Left colon (tissue), 2 donors: ENCODE measurements at places on chromosomes 3 and 15. TPM values are rescaled to one million over a fixed set of nuclear protein-coding genes. Genes with fewer than 3 reads are reported as not detected.

GRCh38 chr15:98286831-98287230 lies 326.3 kb downstream of the ARRDC4 start:
- no peak for DNase-seq

Gene CACNA2D2
- total RNA-seq = 1.9 TPM

- no peak for DNase-seq
Measured at GRCh38 chr3:145448436-145448835, 712.5 kb downstream of the PLOD2 start.

Gene XIRP1
- total RNA-seq = not detected

Gene UCN2
- not detected for total RNA-seq

- DNase-seq = peak; percentile 55
Measured at GRCh38 chr3:20054549-20054987, 14.3 kb downstream of the KAT2B start.

- DNase-seq = no peak
Measured at GRCh38 chr3:100030914-100031425, 83.3 kb downstream of the FILIP1L start.

GRCh38 chr3:149992416-149993058 lies 21.8 kb upstream of the PFN2 start:
- DNase-seq = no peak

GRCh38 chr15:100879061-100879463 lies 569 bp upstream of the ALDH1A3 start:
- DNase-seq = no peak

DNA sequence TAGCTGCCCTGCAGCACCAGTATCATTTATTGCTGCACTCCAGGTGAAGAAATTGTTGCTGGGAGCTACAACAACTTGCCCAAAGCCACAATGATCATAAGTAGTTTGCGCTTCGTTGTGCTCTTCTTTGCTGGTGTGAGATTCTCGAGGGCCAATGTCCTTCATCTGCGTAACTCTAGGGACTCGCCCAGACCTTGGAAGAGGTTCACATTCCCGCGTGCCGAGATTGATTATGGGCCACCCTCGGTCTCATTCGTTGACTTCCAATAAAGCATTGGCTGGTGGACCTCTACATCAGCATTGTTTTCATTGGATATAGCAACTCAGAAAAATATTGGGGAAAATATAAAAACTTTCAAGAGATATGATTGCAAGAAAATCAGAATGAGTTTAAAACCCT lies 423 bp upstream of the PHLDB2 start:
- DNase-seq = no peak

- DNase-seq = no peak
Measured at GRCh38 chr15:39649757-39650156, 68.9 kb downstream of the THBS1 start.

DNA sequence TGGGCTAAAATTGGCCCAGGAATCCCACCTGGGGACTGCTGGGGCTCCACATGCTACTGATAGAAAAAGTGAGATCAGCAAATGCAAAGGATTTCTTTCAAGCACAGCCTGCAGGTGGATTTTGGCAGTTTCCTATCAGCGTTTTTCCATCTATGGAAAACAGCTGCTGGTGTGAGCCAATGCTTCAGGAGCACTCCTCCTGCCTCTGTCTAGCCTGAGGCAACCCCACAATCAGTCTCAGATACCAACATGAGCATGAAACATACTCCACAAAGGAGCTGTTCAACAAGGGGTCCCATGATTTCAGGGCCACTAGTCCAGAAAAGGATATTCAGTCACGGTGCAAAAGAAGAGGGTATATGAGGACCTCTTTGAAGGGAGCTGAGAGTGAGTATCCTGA lies 311.5 kb upstream of the THBS1 start:
- DNase-seq = no peak

Gene SLTM
- 87.5 TPM for total RNA-seq

GRCh38 chr3:79361748-79362378 lies 405.9 kb downstream of the ROBO1 start:
- DNase-seq = no peak

- DNase-seq = no peak
Measured at GRCh38 chr15:25053000-25053815, 98.4 kb downstream of the SNRPN start.

- peak; percentile 62 for DNase-seq
Measured at GRCh38 chr3:9864200-9864927, 15.7 kb downstream of the CIDEC start.

DNA sequence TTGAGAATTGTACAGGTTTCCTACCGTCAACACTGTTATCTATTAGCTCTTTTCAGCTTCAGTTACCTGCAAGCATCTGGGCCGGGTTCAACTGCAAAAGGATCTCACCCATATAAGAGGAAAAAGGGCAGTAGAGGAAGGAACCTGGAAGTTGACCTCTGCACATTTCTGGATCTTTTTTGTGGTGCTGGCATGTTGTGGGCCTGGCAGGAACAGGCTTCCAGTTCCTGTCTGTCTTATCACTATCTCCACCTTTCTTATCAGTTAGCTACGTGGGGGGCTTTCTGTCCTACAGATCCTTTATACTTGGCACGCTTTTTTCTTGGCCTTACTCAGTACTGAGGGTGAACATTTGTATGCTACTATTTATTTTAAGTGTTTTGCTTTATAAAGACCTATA lies 42.2 kb upstream of the TJP1 start:
- no peak for DNase-seq

DNA sequence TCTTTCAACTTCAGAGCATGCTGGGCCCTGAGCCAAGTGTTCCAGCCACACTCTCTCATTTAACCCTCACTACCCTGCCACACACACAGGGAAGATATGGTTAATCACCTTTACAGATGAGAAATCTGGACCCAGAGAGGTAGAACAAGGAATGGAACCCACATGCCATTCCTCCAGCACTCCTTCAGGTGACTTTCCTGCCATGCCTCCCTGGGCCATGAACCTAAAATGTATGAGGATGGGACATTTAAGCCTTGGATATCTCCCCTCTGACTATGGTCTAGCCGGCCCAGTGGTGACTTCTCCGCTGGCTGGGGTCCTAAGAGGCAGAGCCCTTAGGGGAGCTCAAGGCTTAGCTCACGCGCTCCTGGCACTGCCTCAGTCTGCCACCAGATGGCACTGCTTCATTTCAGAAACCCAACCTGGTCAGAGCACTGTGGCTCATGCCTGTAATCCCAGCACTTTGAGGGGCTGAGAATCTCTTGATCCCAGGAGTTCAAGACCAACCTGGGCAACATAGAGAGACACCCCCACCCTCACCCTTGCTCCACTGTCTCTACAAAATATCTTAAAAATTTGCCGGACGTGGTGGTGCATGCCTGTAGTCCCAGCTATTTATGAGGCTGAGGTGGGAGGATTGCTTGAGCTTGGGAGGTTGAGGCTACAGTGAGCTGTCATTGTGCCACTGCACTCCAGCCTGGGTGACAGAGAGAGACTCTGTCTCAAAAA lies 2.2 kb upstream of the DCAF1 start:
- peak; percentile 65 for DNase-seq

DNA sequence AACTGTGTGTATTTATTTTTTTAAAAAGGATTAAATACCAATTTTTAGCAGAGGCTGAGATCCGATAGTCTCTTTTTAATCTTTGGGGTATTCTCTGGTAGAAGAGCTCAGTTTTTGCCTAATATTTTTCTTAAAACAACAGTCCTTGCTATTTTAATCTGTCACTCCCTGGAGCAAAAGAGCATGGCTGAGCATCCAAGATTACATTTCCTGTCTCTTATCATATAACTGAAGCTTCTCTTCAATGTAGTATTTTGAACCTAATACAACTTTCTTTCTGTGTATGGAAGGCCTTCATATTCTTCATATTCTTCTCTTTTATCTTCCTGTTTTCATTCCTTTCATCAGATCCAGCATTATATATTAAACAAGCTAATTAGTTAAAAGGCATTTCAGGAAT lies 293.7 kb downstream of the NSUN3 start:
- DNase-seq = no peak

GRCh38 chr3:125213946-125214542 lies 1.5 kb upstream of the SLC12A8 start:
- DNase-seq = no peak

- peak; percentile 46 for DNase-seq
Measured at GRCh38 chr3:141796081-141796888, 33.1 kb downstream of the GRK7 start.

DNA sequence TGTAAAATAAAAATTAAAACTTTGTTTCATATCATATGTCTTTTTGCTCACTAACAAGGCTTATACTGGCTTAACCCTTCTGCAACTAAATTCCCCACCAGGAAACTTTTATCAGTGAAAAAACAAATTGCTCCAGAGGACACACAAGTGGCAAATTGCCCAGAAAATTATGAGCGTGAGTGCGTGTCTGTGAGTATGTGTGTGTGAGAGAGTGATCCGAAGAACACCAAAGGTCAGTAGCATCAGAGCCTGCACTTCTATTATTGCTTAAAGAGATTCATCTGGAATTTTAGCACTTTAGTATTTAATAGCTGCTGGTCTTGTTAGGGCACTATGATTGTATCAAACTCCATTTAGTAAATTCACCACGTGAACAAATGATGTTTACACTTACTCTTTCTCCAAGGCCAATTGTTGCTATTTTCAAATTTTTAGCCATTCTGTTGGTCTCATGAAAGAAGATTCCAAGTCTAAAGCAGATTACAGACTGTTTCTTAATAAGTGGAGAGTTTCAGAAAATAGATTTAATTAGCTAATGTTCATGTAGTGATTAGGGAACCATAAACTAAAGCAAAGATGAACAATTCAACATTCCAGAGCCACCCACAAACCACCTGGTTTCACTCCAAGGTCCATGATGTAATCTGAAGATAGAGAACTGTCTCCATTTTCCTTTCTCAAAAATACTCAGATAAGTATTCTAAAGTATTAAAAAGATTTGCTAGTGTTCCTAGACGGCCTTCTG lies 91.1 kb upstream of the IL12A start:
- DNase-seq = no peak

Gene THRB
- total RNA-seq = 33.7 TPM

Gene KIF7
- 2.5 TPM for total RNA-seq

DNA sequence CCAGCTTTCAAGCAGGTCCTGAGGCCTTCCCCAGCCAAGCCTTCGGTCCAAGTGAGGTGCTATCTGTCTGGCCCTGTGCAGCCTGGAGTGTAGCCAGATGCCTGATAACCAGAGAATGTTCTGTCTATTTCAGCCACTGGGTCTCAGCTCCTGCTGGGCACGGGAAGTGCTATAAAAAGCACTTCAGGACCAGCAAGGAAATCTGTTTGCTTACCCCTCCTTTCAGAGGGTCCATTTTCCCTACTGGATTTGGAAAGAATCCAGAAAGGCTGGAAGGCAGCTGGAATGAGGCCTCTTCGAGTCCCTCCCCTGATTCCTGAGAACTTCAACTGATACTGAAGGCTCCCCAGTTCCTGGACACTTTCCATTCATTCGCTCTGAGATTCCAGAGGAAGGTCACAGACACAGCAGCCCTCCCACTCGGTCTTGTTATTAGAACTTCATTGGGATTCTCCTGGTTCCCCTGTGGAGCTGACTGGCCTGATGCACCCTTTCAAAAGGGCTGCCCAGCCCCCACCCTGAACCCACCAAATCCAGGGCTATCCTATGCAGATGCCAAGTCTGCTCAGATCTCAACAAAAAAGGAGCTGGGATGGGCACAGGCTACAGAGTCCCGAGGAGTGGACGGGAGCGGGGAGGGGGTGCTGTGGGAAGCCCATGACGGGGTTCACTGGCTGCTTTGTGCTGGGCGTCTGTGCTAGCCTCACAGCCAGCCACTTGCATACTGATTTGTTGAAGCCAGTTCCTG lies 70.4 kb downstream of the UMPS start:
- no peak for DNase-seq

GRCh38 chr3:6039971-6040370 lies 820.9 kb upstream of the GRM7 start:
- DNase-seq = no peak

Gene SH3GL3
- not detected for total RNA-seq

- DNase-seq = peak; percentile 44
Measured at GRCh38 chr15:81133782-81134461, at the start of gene CFAP161. Gene CFAP161 (plus strand): TSS chr15:81134270. CDS start chr15:81134330, 60 bp downstream.

Gene GABRR3
- total RNA-seq = not detected

Gene CPA3
- total RNA-seq = 1.9 TPM

Gene ACTC1
- 0.12 TPM for total RNA-seq

- no peak for DNase-seq
Measured at GRCh38 chr3:115156046-115156654, 9.1 kb upstream of the ZBTB20 start.

- no peak for DNase-seq
Measured at GRCh38 chr15:90470453-90470852, 59.3 kb upstream of the CRTC3 start.

DNA sequence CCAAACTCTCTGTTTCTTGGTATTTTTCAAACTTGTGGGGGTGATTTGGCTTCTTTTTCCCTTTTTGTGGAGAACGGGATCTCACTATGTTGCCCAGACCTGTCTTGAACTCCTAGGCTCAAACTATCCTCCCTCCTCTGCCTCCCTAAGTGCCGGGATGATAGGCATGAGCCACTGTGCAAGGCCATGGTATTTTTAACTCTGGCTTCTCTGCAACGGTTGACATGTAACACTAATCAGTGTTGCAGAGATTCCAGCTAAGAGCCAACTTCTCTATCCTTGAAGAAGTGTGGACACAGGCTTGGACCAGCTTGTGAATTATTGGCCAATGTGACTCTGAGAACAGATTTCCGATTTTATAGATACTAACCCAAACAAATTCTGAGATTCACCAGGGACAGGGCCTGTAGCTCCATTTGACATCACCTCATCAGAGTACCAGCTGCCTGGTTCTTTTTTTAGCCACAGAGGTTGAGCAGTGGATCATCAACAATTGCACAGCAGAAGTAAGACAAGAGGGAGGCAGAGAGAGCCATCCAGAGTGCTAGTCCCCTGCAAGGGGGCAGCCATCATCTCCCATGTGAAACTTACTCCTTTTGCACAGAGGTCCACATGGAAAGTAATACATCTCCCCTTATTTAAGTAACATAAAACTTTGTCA lies 98.1 kb upstream of the SYNPR start:
- no peak for DNase-seq

- DNase-seq = no peak
Measured at GRCh38 chr15:101451846-101452245, 37.7 kb downstream of the PCSK6 start.

DNA sequence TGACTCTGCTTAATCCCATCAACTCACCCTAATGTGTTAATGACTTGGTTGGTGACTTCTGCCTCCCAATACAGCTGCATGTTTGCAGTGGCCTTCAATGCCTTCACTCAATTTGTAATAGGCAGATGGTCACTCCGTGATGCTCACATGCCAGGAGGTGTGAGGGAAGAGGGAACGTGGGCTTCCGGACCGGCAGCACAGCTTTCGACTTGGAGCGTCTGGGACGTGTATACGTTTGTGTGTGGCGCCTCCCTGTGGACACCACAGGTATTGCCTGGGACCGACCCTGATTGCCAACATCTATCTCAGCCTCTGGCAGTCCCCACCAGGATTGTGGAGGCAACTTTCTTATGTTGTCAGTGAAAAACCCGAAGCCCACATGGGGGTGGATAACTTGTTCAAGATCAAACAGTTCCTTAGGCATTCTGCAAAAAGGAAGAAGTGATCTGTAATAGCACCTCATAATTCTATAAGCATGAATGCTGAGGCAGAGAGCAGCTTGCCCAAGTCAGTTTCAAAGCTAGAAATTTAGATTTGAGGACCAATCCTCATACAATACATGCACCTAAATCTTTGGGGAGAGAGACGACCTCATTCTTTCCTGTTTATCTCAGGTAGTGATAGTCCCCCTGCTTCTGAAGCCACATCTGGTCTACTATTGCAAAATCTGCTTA lies 16.9 kb downstream of the MRPL46 start:
- DNase-seq = peak; percentile 64

- no peak for DNase-seq
Measured at GRCh38 chr15:80326270-80326669, 74.3 kb upstream of the CTXND1 start.
